ENCODE measurements at places on chromosomes 5 and 9.

- no peak for DNase-seq
Measured at GRCh38 chr5:56699538-56699937, 115.8 kb upstream of the MAP3K1 start.

DNA sequence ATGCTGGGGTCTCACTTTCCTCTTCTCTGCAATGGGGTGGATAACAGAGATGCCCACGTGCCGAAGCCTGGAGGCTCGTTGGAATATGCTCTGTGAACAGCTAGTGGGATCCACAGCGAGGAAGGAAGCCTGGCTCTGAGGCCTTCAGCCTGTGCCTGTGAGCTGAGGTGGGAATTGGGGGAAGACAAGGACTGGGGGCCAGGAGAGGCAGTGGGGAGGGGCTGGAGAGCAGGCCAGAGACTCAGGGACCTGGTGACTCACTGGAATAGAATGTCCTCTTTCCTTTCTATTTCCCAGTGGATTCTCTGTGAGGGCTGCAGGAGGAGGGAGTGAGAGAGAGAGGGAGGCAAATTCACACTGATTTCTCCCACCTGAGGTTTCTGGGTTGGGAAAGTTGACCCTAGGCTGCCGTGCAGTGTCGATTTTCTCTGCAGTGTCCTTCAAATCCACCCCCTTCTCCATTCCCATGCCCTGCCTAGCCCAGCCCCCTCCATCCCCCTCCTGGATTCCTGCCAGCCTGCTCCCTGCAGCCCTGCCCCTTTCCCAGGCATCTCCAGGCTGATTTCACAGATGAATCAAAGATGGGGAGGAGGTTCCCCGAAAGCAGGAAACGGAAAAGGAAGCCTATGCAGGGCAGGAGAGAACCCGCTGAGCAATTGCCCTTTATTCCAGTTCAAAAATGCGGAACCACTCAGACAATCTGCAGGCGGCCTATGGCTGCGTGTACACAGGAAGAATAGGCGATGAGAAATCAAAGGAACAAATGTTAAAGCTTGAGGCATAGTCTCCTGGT, 1.4 kb upstream of the SPAAR start:
- DNase-seq: peak; percentile 97

GRCh38 chr5:91383027-91383955, at the start of gene ARRDC3:
Gene ARRDC3, minus strand, starts transcription at chr5:91383317. Its CDS starts 225 bp downstream, at chr5:91383092.
- peak; percentile 97 for DNase-seq

DNA sequence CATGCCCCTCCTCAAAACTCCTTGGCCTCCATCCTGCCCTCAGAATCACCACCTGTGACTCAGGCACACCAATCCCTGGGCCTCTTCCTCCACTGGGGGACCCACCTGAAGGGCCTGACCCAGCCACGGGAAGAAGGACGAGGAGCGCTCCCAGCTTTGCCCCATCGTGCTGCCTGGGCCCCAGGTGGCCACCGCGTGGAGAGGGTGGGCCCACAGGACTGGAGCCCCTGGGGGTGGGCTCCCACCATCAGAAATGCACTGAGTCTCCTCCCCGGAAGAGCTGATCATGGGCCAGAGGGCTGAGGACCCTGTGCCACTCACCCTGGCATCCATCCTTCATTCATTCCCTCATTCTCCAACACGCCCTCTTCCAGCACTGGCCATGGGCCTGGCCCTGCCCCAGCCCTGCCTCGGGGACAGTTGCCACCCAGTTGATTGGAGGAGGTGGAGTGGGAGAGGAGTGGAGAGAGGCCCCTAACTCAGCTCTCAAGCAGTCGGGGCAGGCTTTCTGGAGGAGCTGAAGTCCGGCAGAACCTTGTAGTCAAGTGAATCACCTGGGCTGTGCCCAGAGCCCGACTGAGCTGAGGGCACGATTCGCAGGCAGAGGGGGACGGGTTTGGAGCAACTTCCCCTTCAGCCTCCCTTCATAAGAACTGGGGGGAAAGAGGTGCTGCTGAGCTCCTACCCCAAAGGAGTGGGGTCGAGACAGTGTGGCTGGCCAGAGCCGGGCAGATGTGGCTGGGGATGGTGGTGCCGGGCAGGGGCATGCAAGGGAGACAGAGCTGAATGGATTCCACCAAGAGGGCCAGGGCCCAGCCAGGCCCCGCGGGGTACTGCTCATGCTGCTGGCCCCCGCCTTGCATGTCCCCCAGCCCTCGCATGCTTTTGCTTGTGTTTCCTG, 29.6 kb downstream of the DNM1 start:
- no peak for DNase-seq

GRCh38 chr5:78355561-78355960, 4.9 kb upstream of the SCAMP1 start:
- no peak for DNase-seq

DNA sequence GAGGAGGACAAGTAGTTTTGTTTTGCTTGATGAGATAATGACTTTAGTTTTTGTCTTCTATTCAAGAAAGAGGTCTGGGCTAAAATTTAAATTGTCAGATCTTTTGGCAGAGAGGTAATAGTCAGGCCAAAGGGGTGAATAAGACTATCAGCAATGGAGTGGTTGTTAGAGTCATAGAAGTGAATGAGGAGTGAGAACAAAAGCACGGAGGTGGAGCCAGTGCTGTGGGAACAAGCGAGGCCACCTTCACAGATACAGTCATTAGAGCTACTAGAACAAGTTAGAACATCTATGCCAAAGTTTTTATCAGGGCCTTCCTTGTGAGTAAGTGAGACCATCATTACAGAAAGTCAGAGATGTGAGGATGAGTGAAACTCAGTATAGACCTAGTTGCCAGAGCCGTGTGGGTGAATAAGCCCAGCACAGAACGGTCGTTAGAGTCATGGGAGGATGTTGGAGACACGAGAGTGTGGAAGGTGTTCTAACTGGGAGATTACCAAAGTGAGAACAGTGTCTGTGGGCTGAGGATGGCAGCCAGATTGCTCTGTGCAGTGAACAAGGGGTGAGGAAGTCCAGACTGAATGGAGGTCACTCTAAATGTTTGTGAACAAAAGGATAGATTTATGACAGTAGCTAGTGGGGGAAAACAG, 135.1 kb downstream of the RPS23 start:
- DNase-seq: no peak

- no peak for DNase-seq
Measured at GRCh38 chr5:57529864-57530263, 47.3 kb upstream of the ACTBL2 start.

GRCh38 chr5:124614105-124614504, 132.3 kb downstream of the ZNF608 start:
- DNase-seq: no peak

DNA sequence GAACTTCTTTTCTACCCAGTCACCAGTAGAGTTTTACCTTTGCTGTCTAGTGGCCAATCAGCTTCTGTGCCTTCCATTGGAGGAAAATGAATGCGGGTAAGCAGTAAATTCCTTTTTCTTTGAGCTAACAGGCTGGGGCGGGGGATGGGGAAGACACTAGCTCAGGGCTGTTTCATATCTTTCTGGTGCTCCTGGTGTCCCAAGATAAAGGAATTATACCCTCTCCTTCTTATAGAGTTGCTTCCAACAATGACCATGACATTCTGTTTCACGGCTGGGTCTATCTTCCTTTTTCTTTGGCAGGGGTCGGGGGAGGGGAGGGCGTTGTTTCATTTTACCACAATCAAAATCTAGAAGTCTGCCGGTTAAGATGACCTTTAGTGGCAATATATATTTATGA, 51.2 kb upstream of the RPS23 start:
- no peak for DNase-seq

DNA sequence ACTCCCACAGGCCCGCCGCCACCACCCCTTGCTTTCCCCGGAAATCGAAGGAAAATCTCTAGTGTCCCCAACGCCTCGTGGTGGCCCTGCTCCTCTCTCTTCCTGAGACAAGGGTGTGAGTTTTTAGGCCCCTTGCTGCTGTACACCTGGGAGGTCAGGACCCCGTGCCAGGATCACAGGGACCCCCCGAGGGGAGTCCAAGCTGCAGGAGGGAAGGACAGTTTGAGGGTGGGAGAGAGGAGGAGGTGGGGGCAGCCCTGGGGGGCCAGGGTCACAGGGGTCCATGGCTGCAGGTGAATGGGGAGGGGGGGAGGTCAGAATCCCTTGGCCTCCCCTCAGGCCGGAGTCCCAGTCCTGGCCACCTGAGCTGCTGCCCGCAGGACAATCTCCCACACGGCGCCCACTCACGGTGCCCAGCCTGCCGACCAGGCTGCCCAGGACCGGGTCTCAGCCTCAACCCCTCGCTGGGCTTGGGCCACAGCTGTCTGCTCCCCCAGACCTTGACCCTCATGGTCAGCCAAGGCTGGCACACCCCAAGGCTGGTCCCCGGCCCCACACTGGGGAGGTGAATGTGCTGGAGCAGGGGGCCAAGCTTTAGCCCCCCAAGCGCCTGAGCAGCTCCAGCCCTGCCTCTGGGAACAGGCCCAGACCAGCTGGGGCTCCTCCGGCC, 19.9 kb downstream of the TPPP start:
- DNase-seq: no peak

DNA sequence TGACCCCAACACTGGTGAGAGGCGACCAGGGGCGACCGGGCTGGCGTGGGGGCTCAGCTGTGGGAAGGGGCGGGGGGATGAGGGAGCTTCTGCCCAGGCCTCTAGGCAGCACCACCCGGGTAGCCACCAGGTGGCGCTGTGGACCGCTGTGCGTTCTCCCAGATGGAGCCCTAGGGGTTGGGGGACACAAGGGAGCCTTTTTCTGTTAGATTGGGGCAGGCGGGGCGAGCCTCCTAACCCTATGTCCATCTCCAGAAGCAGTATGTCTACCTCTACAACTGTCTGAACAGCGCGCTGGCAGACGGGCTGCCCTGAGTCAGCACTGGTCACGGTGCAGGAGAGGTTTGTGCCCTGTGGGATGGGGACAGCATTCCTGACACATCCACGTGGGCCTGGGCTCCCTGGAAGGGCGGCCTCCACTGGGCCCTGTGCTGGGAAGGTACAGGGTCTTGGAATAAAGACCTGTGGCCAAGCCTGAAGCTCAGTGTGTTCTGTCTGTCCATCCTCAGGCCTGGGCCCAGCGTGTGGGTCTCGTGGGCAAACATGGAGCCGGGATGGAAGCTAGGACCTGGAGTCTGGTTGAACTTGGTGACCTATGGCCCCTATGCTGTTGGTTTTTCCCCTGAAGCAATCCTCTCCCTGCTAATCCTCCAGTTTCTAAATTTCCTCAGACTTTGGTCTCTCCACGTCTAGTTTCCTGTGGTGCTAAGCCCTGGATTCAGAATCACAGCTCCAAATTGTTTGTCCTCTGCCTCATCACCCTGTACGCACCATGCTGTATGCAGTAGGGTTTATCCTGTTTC, 23.1 kb upstream of the SPTLC1 start:
- DNase-seq: peak; percentile 53

- DNase-seq: no peak
Measured at GRCh38 chr9:94916956-94917355, 190.5 kb downstream of the AOPEP start.

- no peak for DNase-seq
Measured at GRCh38 chr5:117065161-117065560, 490.5 kb upstream of the SEMA6A start.

DNA sequence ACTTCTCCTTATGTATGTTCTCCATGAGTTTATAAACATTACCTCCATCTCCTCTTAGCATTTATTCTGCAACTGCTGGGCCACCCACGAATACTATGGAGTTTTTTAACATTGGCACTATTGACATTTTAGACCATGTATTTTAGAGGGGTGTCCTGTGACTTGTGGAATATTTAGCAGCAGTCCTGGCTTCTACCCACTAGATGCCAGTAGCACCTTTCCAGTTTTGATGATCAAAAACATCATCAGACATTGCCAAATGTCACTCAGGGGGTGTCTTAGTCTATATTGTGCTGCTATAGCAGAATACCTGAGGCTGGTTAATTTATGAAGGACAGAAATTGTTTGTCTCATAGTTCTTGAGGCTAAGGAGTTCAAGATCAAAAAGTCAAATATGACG, 187.5 kb upstream of the RORB start:
- DNase-seq: no peak

- DNase-seq: no peak
Measured at GRCh38 chr5:163360656-163361055, 76.7 kb upstream of the CCNG1 start.

GRCh38 chr5:127577458-127577857, 60.0 kb downstream of the PRRC1 start:
- DNase-seq: no peak

DNA sequence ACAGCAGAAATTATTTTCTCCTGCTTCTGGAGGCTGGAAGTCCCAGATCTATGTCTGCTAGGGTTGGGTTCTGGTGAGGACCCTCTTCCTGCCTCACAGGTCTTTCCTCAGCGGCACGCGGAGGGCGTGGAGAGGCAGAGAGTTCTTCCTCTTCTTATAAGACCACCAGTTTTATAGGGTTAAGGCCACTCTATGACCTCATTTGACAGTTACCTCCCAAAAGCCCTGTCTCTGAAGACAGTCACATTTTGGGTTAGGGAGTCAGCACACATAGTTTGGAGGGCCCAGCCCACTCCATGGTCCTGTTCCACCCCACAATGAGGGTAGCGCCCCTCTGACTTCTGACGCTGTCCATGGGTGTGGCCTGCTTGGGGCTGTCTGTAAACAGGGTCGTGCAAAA, 46.7 kb downstream of the TRIP13 start:
- no peak for DNase-seq

DNA sequence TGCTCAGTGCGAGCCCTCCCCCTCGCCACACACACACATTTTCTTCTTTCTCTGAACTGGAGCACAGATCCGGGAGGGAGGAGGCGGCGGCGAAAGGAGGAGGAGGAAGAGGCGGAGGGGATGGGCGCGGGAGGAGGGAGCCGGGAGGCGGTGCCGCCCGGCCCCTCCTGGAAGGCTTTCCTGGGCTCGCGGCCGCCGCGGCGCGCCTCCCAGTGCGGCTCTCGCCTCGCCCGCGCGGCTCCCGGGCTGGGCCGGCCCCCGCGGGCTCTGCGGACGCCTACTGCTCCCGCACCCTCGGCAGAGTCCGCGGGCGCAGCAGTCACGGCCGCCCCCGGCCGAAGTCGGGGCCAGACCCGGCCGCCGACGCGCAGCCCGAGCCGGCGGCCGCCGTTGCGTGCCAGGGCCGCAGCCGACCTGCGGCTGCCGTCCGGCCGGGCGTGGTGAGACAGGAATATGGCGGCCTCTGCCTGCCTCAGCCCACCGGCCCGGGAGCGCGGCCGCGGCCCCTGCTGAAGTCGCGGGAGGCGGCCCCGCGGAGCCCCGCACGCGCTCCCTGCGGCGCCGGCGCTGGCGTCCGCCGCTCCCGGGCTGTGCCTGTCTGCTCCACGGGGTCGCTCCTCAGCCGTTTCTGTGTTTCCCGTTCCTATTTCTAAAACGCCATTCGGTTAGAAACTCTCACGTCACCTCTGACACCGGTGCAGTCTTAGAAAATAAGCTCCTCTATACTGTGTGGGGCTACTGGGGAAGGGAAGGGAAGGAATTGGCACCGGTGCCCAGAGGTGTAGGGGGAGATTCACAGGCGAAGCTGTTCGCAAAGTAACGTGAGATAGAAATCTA, 500 bp upstream of the GNAQ start:
- peak; percentile 97 for DNase-seq
